Left renal pelvis (tissue), 4 donors: ENCODE measurements at places on chromosomes 2 and 18. TPM values are rescaled to one million over a fixed set of nuclear protein-coding genes. Genes with fewer than 3 reads are reported as not detected.

TMEM150A gene
- 14.9 TPM for polyA plus RNA-seq

PLGLB2 gene
- polyA plus RNA-seq = 5.0 TPM

MAP3K2 gene
- polyA plus RNA-seq = 30.6 TPM

SNORC gene
- polyA plus RNA-seq = 1.3 TPM

ATP6V1C2 gene
- 9.8 TPM for polyA plus RNA-seq

ABCG5 gene
- 0.56 TPM for polyA plus RNA-seq

GRCh38 chr2:48638261-48638660 is 20.6 kb downstream of the GTF2A1L start:
- no peak for DNase-seq

DNA sequence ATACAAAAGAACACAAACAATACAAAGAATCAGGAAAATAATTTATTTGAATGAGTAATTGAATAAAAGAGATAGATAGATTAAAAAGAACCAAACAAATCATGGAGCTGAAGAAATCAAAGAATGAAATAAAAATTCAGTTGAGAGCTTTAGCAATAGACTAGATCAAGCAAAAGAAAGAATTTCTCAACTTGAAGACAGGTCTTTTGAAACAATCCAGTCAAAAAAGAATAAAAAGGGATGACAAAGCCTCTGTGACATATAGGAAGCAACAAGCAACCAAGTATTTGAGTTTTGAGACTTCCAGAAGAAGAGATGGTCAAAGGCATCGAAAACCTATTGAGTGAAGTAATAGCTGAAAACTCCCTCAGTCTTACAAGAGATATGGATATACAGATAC is 108.8 kb downstream of the FAM117B start:
- DNase-seq = no peak

DNA sequence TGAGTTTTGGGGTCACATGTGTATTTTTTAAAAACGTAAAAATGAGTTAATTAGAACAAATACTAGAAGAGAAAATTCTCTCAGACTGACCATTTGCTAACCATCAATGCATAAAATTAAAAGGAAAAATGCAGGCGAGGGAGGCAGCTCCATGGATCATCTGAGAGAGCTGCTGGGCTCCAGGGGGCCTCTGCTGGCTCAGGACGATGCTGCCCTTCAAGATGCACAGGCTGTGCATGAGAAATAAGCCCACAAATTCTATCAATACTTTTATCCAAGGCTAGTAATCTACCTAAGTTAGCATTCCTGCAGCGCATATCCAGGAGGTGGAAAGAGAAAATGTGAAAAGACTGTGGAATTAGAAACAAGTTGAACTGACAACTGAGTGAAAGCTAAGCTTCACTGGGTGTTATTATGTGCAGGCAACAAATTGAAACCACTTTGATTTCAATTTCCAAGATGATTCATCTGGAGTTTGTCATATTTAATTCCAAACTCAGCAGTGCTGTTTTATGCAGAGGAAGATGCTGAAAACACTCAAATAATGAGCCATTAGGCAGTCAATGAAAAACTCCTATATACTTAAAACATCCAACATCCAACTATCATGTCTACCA is 261.1 kb downstream of the NBAS start:
- no peak for DNase-seq

GRCh38 chr18:74679006-74679678 is 81.5 kb downstream of the ZNF407 start:
- no peak for DNase-seq

- DNase-seq = no peak
Observed at GRCh38 chr18:30991397-30991796, 51.1 kb downstream of the DSC3 start.

GRCh38 chr2:126655500-126656430 is at the start of gene GYPC:
Gene GYPC (plus strand): TSS chr2:126656158. CDS start chr2:126656264, 106 bp downstream.
- peak; percentile 56 for DNase-seq

GRCh38 chr2:160408173-160408958 is 85.2 kb downstream of the RBMS1 start:
- DNase-seq = no peak

- no peak for DNase-seq
Observed at GRCh38 chr18:42183746-42184145, 228.7 kb downstream of the PIK3C3 start.

DNA sequence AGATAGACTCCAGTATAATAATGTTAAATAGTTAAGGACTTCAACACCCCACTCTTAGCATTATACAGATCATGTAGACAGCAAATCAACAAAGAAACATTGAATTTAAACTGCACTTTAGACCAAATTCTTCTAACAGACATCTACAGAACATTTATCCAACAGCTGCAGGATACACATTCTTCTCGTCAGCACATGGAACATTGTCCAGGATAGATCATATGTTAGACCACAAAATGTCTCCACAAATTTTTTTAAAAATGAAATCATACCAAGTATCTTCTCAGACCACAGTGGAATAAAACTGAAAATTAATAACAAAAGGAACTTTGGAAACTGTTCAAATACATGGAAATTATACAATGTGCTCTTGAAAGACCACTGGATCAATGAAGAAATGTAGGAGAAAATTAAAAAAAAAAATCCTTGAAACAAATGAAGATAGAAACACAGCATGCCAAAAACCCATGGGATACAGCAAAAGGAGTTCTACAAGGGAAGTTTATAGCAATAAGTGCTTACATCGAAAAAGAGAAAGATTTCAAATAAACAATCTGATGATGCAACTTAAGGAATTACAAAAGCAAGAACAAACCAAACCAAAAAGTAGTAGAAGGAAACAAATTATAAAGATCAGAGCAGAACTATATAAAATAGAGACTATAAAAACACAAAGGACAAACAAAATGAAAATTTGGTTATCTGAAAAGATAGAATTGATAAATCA is 12.3 kb upstream of the SPP2 start:
- DNase-seq = no peak

- DNase-seq = no peak
Observed at GRCh38 chr2:86044614-86045013, 61.1 kb downstream of the POLR1A start.

DNA sequence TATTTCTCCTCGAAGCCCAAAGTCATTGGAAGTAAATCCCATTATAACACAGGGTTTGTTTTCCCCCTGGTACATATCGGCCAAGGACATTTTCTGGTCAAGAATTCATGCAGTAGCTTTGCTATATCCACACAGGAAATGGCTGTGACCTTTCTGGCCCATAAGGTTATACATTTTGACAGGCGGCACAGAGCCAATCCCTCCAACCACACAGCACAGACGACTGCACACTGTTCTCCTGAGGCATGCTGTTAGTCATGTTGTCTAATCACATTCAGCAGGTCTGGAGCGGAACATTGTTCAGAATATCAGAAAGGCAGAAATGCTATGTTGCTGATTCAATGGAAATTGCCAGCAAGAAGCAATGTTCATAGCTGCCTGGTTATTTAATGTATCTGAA is 742.3 kb upstream of the SLC8A1 start:
- DNase-seq = peak; percentile 16

DNA sequence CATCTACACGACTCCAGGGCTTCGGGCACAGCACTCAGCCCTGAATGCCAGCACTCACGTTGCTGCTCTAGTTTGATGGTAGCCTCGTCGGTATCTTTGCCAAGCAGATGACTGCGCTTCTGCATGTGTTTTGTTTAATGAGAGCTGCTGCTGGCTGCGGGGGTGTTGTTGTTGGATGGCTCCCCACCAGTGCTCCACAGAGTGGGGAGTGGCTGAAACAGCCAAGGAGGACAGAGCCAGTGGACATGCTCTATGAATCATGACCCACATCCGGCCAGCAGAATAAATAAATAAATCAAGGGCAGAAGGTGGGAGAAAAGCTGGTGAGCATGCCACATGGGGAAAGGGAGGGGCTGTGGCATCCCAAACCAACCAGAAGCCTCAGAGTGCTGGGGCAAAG is 131.2 kb upstream of the SOX11 start:
- DNase-seq = no peak

- no peak for DNase-seq
Observed at GRCh38 chr2:144519934-144520731, at the start of gene ZEB2. Gene ZEB2 (minus strand): TSS chr2:144520119. CDS start chr2:144517350, 2,769 bp downstream.

- no peak for DNase-seq
Observed at GRCh38 chr2:99067871-99068625, 73.5 kb upstream of the C2orf15 start.

DNA sequence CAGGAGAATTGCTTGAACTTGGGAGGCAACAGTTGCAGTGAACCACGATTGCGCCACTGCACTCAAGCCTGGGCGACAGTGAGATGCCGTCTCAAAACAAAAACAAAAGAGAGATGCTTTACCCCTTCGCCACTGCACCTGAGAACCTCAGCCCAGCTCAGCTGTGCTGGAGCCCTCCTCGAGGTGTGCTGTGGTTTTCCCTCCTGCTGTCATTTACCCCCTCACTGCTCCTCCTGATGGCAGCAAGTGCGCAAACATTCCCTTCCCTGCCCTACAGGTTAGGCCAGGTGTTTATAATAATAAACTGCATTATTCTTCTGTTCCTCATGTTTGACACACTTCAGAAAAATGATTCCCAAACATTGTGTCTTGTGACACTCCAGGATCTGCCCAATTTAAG is 8.4 kb downstream of the FBXO36 start:
- DNase-seq = no peak

GRCh38 chr2:96501886-96502810 is 3.0 kb downstream of the NEURL3 start:
- no peak for DNase-seq

DNA sequence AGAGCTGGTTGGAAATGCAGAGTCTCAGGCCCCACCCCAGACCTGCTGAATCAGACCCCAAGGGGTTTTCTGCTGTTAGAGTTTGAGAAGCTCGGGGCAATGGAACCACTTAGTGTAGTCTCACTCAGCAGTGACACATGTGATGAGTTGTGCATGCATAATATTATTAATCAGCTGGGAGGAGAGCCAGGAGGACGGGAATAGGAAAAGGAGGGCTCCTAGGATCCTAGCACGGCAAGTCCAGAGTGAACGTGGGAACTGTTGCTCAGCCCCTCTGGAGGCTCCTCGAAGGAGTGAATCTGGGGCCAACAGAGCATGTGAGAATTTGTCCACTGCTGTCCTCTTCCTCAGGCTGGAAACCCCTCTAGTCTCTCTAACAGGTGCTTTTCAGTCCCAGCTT is 87.1 kb downstream of the HS1BP3 start:
- DNase-seq = no peak
